Effector memory CD8-positive, alpha-beta T cell (primary cell): ENCODE measurements at places on chromosomes 12 and 14.
A peak's percentile ranks its signal among the peaks of the same experiment; 100 is the strongest.

DNA sequence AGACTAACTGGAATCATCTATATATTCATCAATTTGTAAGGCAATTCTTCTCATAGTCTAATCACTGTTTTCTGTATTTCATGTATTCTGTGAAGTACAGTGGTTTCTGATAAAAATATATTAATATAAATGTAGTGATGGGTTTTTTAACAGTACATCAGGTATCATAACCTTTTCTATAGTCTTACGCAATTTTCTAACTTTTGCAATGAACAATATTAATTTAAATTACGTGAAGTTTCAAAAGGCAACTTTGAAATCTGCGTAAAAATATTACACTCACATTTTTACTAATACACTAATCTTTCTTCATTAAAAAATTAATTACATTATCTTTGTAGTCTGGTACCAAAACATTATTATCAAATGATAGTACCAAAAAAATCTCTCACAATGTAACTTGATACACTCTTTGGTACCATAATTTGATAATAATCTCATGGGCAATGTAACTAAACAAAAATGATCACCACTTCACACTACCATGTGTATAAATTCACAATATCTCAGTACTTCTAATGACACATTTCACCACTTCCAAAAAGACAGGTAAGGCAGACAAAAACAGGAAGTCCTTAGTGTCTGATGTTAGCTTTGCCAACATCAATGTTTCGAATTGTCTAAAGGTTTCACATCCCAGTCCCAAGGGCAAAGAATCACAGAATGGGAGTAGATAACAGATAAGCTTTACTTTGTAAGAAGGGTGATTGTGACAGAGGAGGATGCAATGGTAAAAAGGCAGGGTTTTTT, 8.7 kb downstream of the DNAI7 start:
- DNase-seq = no peak
- H3K27me3 ChIP-seq = no peaks in the 10 kb centered on the region
- no peaks in the 10 kb centered on the region for H3K36me3 ChIP-seq
- H3K4me1 ChIP-seq = peaks cover 7% of the 10 kb centered on the region
- H3K27ac ChIP-seq = no peak overlapping the region
- peak overlapping the region; percentile 52 for H3K4me3 ChIP-seq

DNA sequence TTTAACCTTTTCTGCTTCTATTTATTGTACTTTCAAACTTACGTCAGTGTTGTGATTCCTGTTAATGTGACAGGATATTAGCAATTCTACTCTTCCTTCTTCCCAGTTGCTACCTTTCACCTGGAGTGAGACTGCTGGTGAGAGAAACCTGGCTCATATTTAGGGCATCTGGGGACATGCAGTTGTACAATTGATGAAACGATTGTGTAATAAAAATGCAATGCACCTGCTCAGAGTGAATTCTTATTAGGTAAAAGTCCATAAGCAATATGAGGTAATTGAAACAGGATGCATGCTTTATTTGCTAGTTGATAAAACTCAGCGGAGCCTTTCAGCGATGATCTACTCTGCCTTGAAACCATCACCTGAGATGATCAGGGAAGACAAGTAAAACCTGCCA, 116.1 kb upstream of the FBXO33 start:
- no peak for DNase-seq
- no peak overlapping the region for H3K27ac ChIP-seq
- H3K4me3 ChIP-seq = no peak overlapping the region
- H3K27me3 ChIP-seq = no peaks in the 10 kb centered on the region
- no peaks in the 10 kb centered on the region for H3K36me3 ChIP-seq
- no peaks in the 10 kb centered on the region for H3K4me1 ChIP-seq

GRCh38 chr14:75258079-75258802, 20.4 kb upstream of the FOS start:
- no peaks in the 10 kb centered on the region for H3K27me3 ChIP-seq
- H3K27ac ChIP-seq = peak overlapping the region; percentile 98
- H3K4me1 ChIP-seq = peaks cover 14% of the 10 kb centered on the region

GRCh38 chr12:89927226-89927698, 218.6 kb upstream of the ATP2B1 start:
- no peaks in the 10 kb centered on the region for H3K36me3 ChIP-seq
- no peak for DNase-seq
- H3K27ac ChIP-seq = peak overlapping the region; percentile 41
- H3K4me1 ChIP-seq = peaks cover 9% of the 10 kb centered on the region
- H3K4me3 ChIP-seq = peak overlapping the region; percentile 14

- no peak overlapping the region for H3K27ac ChIP-seq
- H3K4me1 ChIP-seq = peaks cover 14% of the 10 kb centered on the region
- DNase-seq = no peak
- H3K27me3 ChIP-seq = peaks cover 6% of the 10 kb centered on the region
- H3K4me3 ChIP-seq = no peak overlapping the region
These were observed 4.6 kb upstream of the CEP128 start for GRCh38 chr14:80946187-80946586.

DNA sequence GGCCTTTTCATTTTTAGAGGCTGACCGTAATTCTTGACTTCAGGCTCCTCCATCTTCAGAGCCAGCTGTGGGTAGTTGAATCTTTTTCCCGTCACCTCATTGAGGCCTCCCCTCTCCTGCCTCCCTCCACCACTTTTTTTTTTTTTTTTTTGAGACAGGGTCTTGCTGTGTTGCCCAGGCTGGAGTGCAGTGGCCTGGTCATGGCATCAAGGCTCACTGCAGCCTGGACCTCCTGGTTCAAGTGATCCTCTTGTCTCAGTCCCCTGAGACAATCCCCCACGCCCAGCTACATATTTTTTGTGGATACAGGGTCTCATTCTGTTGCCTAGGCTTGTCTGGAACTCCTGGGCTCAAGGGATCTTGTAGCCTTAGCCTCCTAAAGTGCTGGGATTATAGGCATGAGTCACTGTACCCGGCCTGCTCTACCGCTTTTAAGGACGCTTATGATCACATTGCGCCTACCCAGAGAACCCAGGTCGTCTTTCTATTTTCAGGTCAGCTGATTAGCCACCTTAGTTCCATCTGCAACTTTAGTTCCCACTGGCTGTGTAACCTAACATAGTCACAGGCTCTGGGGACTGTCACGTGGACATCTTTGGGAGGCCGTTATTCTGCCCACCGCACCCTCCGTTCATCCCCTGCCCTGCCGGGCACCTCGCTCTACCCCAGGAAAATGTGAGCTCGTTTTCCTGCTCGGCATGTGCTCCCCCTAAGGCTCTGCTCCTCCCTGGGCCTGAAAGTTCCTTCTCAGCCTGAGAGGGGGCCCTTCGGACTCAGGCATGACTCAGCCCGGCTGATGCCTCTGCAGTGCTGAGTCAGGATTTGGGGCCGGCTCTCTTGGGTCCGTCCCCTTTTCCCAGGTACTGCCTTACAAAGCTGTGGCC, 13.4 kb downstream of the TNFAIP2 start:
- peaks cover 2% of the 10 kb centered on the region for H3K36me3 ChIP-seq
- H3K4me1 ChIP-seq = peaks cover 4% of the 10 kb centered on the region
- DNase-seq = no peak
- no peak overlapping the region for H3K4me3 ChIP-seq
- peaks cover 49% of the 10 kb centered on the region for H3K27me3 ChIP-seq
- H3K27ac ChIP-seq = no peak overlapping the region

GRCh38 chr12:106108185-106108835, 30.4 kb downstream of the NUAK1 start:
- H3K36me3 ChIP-seq = no peaks in the 10 kb centered on the region
- no peak overlapping the region for H3K27ac ChIP-seq
- peaks cover 4% of the 10 kb centered on the region for H3K4me1 ChIP-seq
- peaks cover 73% of the 10 kb centered on the region for H3K27me3 ChIP-seq
- no peak for DNase-seq

- H3K4me3 ChIP-seq = no peak overlapping the region
- peaks cover 2% of the 10 kb centered on the region for H3K4me1 ChIP-seq
- no peaks in the 10 kb centered on the region for H3K27me3 ChIP-seq
- H3K27ac ChIP-seq = no peak overlapping the region
- DNase-seq = no peak
These were observed 145.7 kb downstream of the C12orf42 start for GRCh38 chr12:103350116-103350515.

DNA sequence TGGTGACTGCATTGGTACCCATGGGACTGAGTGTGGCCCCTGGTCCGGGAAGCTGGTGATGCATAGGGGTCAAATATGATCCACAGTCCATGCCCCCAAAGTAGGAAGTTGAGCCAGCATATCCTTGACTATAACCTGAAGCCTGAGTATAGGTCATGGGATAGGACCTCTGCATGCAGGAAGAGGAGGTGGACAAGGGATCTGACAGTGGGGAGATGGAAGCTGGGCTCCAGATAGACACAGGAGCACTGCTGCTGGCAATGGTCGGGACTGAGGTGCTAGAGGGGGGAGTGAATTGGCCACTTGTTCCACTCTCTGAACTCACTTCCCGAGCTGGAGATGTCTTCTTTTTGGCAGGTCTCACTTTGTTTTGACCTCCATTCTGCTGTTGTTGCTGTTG, 8.4 kb downstream of the OTX2 start:
- no peaks in the 10 kb centered on the region for H3K36me3 ChIP-seq
- DNase-seq = no peak
- no peak overlapping the region for H3K27ac ChIP-seq
- H3K4me1 ChIP-seq = no peaks in the 10 kb centered on the region

DNA sequence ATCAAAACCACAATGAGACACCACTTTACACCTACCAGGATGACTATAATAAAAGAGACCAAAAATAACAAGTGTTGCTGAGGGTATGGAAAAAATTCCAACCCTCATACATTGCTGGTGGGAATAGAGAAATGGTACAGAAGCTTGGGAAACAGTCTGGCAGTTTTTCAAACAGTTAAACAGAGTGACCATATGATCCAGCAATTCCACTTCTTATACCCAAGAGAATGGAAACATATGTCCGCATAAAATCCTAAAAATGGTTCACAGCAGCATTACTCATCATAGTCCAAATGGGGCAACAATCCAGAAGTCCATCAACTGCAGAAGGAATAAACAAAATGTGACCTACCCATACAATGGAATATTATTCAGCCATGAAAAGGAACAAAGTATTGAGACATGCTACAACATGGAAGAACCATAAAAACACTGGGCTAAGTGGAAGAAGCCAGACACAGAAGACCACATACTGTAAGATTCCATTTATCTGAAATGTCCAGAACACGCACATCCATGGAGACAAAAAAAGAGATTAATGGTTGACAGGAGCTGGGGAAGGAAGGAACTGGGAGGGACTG, 44.5 kb downstream of the CHGA start:
- no peak for DNase-seq
- no peaks in the 10 kb centered on the region for H3K27me3 ChIP-seq
- no peak overlapping the region for H3K27ac ChIP-seq
- peaks cover 3% of the 10 kb centered on the region for H3K36me3 ChIP-seq
- no peak overlapping the region for H3K4me3 ChIP-seq

GRCh38 chr12:126248871-126249403, 1183.7 kb downstream of the AACS start:
- H3K27me3 ChIP-seq = no peaks in the 10 kb centered on the region
- no peaks in the 10 kb centered on the region for H3K36me3 ChIP-seq
- H3K4me3 ChIP-seq = no peak overlapping the region
- DNase-seq = no peak
- H3K4me1 ChIP-seq = no peaks in the 10 kb centered on the region

GRCh38 chr12:132327336-132328171, 1.8 kb downstream of the GALNT9 start:
- H3K36me3 ChIP-seq = no peaks in the 10 kb centered on the region
- no peaks in the 10 kb centered on the region for H3K4me1 ChIP-seq
- H3K27me3 ChIP-seq = peaks cover 26% of the 10 kb centered on the region
- DNase-seq = no peak
- no peak overlapping the region for H3K27ac ChIP-seq
- no peak overlapping the region for H3K4me3 ChIP-seq

- H3K4me1 ChIP-seq = peaks cover 8% of the 10 kb centered on the region
- no peak for DNase-seq
- H3K4me3 ChIP-seq = no peak overlapping the region
- H3K27me3 ChIP-seq = no peaks in the 10 kb centered on the region
These were observed 12.5 kb upstream of the ANKLE2 start for GRCh38 chr12:132774159-132774558.

- H3K4me3 ChIP-seq = no peak overlapping the region
- peaks cover 43% of the 10 kb centered on the region for H3K27me3 ChIP-seq
These were observed 86.2 kb upstream of the GNG2 start for GRCh38 chr14:51774209-51774608.

DNA sequence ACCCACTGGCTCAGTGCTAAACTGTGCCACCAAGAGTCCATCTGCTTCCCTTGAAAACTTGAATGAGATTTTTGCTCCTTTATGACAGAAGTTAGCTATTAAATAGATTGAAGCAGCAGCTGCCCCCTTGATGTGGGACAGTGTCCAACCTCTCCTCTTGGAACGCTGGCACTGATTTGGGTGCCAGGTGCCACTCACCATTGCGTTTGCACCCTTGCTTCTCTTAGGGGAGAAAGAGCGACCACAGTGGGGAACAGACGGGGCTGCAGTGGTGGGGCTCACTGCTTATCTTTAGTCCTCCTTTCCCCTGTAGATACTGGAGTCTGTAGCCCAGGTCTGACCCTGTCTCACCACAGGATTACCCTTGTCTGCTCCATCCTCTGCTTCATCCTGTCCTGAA, 9.4 kb downstream of the EP400 start:
- H3K27ac ChIP-seq = peak overlapping the region; percentile 57
- DNase-seq = no peak
- peaks cover 46% of the 10 kb centered on the region for H3K4me1 ChIP-seq
- no peaks in the 10 kb centered on the region for H3K27me3 ChIP-seq
- peaks cover 21% of the 10 kb centered on the region for H3K36me3 ChIP-seq

DNA sequence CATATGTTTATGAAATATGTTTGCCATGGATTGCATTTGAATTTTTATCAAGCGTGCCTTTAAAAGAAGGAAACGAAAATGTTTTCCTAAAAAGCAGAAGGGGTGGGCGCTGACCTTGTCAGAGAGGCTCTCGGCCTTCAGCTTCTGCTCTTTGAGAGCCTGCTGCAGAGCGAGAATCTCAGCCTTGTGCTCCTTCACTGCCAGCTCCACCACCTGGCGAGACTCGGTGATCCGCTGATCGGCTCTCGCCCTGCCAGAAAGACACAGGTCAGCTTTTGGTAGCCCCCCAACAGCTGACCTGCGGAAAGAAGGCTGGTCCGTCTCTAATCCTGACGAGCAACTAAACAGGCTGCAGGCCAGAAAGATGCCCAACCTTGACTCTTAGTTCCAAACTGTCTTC, 62.4 kb downstream of the PRKAB1 start:
- no peaks in the 10 kb centered on the region for H3K36me3 ChIP-seq
- no peaks in the 10 kb centered on the region for H3K4me1 ChIP-seq
- H3K27me3 ChIP-seq = no peaks in the 10 kb centered on the region

DNA sequence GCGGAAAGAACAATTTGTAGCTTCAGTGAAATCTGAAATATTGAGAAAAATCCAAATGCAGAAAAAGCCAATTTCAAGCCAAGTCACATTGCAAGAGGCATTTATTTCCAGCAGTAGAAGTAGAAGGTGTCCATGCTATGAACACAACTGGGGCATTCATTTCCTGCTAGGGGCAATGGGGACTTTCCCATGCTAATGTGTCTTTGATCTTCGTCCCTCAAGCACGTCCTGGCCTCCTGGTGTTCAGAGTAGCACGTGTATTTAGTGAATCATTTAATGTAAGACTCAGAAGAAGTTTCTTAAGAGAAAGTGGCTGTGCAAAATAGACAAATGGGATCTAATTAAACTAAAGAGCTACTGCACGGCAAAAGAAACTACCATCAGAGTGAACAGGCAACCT, 267.9 kb downstream of the TMEM132C start:
- H3K4me1 ChIP-seq = peaks cover 15% of the 10 kb centered on the region
- no peak overlapping the region for H3K4me3 ChIP-seq
- peak overlapping the region; percentile 49 for H3K27ac ChIP-seq
- DNase-seq = no peak
- peaks cover 6% of the 10 kb centered on the region for H3K27me3 ChIP-seq
- no peaks in the 10 kb centered on the region for H3K36me3 ChIP-seq
